Neural crest cell (in vitro differentiated cells): ENCODE measurements at places on chromosomes 5 and 9.
A peak's percentile ranks its signal among the peaks of the same experiment; 100 is the strongest.

GRCh38 chr5:59218424-59219045 lies 635.7 kb downstream of the RAB3C start:
- H3K4me3 ChIP-seq: no peak overlapping the region
- no peaks in the 10 kb centered on the region for H3K27me3 ChIP-seq
- H3K4me1 ChIP-seq: peaks cover 5% of the 10 kb centered on the region
- no peaks in the 10 kb centered on the region for H3K36me3 ChIP-seq
- H3K27ac ChIP-seq: no peak overlapping the region
- no peak for DNase-seq

- peaks cover 7% of the 10 kb centered on the region for H3K4me1 ChIP-seq
- H3K36me3 ChIP-seq: no peaks in the 10 kb centered on the region
- H3K4me3 ChIP-seq: no peak overlapping the region
- no peak overlapping the region for H3K27ac ChIP-seq
- H3K27me3 ChIP-seq: no peaks in the 10 kb centered on the region
Measured at GRCh38 chr9:94779693-94780290, 53.3 kb downstream of the AOPEP start.

DNA sequence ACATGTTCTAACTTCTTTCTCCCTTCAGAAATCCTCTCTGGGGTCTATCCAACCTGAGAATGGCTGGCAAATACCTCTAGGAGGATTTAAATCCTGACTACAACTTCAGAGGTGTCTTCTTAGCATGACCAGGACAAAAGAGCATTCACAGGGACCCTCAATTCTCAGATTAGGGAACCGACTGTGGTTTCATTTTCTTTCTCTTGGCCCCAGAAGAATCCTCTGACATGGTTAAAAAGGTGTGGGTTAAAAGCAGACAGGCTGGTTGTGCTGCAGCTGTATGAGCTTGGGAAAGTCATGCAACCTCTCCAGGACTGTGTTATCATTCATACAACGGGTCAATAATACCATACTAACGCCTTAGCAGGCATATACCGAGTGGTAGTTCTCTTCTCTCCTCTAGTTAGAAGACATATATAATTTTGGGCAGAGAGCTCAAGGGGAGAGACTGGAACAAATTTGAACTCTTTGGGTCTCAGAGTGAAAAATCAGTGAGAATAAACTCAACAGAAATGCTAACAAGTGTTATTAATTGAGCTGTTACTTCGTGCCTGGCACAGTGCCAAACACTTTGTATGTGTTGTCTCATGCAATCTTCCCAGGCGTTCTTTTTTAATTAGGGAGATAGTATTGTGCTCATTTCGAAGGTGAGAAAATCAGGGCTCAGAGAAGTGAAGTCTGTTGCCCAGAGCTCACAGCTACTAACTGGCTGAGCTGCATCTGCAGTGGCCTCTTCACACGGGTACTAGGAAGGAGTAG lies 35.2 kb downstream of the INSYN2B start:
- no peak for DNase-seq
- H3K4me1 ChIP-seq: peaks cover 27% of the 10 kb centered on the region
- peak overlapping the region; percentile 94 for H3K27ac ChIP-seq
- H3K36me3 ChIP-seq: no peaks in the 10 kb centered on the region
- H3K4me3 ChIP-seq: no peak overlapping the region

- H3K27me3 ChIP-seq: no peaks in the 10 kb centered on the region
- no peaks in the 10 kb centered on the region for H3K36me3 ChIP-seq
- no peak for DNase-seq
- H3K4me3 ChIP-seq: no peak overlapping the region
Measured at GRCh38 chr9:124279531-124280175, 21.9 kb downstream of the NEK6 start.

- DNase-seq: no peak
- no peak overlapping the region for H3K4me3 ChIP-seq
- no peak overlapping the region for H3K27ac ChIP-seq
- H3K4me1 ChIP-seq: no peaks in the 10 kb centered on the region
Measured at GRCh38 chr5:38932854-38933408, 87.1 kb downstream of the OSMR start.

DNA sequence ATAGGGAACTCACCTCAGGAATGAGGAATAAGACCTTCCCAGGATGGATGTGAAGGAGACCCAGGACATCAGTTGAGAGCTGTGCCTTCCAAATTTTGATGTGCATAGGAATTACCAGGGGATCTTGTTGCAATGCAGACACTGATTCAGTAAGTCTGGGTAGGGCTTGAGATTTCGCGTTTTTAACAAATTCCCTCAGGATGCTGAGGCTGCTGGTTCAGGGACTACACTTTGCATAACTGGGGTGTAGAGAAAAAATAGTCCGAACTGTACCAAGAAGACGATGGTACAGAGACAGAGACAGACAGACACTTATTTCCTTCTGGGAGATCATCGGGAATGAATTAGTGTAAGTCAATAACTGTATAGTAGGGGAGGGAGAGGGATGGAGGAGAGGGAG lies 82.3 kb upstream of the FREM1 start:
- H3K27ac ChIP-seq: peak overlapping the region; percentile 40
- H3K36me3 ChIP-seq: peaks cover 7% of the 10 kb centered on the region
- peaks cover 24% of the 10 kb centered on the region for H3K4me1 ChIP-seq
- peak overlapping the region; percentile 87 for H3K4me3 ChIP-seq
- no peak for DNase-seq
- no peaks in the 10 kb centered on the region for H3K27me3 ChIP-seq
